Stimulated activated CD4-positive, alpha-beta T cell treated with anti-CD3 and anti-CD28 coated beads, Interleukin-1b, Interleukin-23, amount 100 ng/mL, for 24 hours (primary cell): ENCODE measurements at places on chromosomes 2 and 18.

DNA sequence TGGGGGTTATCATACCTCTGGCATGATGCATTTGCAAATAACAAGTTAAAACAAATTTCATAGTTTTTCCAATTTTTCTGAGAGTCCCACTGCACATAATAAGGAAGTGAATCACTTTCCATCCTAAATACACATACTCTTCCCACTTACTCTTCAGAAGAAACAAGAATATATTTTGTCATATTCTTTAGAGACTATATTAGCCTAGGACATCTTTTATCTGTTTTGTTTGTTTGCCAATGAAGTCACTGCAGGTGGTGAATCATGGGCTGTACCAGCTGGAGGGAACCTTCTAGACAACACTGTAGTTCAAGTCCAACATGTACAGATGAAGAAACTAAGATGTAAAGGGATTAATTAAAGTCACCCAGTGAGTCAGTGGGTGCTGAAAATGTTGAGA is 116.8 kb downstream of the XIRP2 start:
- DNase-seq, result no peak

GRCh38 chr2:179233083-179233490 is 31.5 kb downstream of the SESTD1 start:
- no peak for DNase-seq

- peak; percentile 61 for DNase-seq
Measured at GRCh38 chr2:110748489-110748867, 16.1 kb downstream of the ACOXL start.

DNA sequence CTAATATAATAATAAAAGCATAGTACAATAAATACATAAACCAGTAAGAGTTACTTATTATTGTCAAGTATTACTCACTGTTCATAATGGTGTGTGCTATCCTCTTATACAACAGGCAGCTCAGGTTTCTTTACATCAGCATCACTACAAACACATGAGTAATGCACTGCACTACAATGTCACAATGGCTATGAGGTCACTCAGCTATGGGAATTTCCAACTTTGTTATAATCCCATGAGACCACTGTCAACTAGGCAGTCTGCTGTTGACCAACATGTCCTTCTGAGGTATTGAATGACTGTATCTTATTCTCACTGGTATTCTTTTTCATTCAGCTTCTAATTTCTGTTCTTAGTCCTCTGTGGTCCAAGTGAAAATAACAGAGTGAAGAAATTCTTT is 250.4 kb upstream of the DSEL start:
- no peak for DNase-seq

GRCh38 chr2:217753460-217754200 is 249.2 kb downstream of the TNS1 start:
- no peak for DNase-seq

- DNase-seq, result no peak
Measured at GRCh38 chr2:11811036-11811654, 64.7 kb downstream of the LPIN1 start.

- DNase-seq, result no peak
Measured at GRCh38 chr2:181372646-181373040, 84.5 kb upstream of the ITGA4 start.

DNA sequence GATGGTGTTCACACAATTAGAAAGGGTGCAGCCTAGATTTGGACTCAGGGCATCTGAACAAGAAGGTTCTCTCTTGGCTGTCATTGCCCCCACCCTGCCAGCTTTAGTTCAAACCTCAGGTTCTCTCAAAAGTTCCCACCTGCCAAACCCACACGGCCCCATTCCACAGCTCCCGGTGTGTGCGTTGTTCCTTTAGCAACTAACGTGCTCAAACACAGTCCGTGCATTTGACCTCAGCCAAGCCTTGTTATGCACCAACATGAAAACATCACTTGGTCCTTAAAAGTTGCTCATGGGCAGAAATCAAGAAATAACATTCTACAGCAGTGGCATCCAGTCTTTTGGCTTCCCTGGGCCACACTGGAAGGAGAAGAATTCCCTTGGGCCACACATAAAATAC is 32.0 kb downstream of the LOXHD1 start:
- DNase-seq, result no peak

DNA sequence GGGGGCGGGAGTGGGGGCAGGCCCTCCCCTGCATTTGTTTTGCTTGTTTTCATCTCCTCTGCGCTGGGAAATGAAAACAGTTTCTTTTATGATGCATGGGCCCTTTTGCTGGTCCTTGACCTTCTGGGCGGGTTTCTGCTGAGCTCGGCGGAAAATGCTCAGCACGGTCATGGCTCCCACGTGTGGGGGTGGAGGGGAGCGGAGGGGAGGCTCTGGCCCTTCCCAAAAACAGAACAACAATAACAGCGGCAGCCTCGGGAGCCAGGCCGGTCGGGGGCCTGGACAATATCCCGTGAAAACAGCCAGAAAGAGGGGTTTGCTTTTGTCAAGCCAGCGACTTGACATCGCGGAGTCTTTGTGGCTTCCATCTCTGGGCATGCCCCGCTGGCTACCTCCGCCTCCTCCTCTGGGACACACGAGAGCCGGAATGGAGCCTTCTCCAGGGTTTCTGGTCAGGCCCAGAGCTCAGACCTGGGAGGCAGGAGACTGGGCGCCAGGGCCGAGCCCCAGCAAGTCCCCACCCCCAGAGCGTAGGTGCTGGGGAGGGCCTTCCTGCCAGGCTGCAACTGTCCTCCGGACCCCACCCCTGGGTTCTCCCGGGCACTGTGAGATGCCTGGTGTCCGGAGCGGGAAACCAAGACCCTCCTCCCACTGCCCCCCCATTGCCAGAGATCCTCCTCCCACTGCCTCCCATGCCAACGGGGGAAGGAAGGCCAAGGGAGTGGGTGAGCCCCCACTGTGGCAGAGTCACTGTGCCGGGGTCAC is 35.9 kb upstream of the SNED1 start:
- no peak for DNase-seq

DNA sequence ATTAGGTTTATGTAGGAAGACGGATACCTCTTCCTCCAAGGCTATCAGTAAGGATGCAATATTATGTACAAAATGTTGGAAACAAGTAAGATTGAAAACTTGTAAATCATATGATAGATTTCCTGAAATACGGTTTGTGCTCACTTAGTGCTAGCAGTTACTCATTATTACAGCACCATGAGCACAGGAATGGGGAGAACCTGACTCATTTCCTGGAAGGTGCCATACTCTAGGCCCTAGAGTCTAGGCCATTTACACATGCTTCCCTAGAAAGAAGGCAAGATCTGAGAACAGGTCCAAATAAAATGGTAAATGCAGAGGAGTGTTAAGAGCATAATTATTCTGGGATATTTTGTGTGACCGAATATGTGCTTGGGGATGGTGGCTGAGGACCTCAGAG is 467.7 kb upstream of the CELF4 start:
- no peak for DNase-seq

DNA sequence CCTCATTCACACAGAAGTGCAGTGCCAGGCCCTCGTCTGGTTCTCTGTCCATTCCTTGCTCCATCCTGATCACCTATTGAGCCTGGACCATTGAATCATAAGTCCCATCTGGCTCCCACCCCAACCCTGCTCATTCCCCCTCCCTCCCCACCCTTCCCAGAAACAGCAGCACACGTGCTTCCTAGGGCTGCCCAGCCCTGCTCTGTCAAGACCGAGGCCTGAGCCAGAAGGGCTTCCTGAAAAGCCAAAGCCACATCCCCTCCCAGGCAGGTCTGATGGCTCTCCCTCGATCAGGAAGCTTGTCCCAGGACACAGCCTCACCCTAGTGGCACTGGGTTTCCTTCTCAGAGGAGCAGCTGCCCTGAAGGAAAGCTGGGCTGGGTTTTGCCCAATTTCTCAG is 79.8 kb upstream of the FZD7 start:
- no peak for DNase-seq

DNA sequence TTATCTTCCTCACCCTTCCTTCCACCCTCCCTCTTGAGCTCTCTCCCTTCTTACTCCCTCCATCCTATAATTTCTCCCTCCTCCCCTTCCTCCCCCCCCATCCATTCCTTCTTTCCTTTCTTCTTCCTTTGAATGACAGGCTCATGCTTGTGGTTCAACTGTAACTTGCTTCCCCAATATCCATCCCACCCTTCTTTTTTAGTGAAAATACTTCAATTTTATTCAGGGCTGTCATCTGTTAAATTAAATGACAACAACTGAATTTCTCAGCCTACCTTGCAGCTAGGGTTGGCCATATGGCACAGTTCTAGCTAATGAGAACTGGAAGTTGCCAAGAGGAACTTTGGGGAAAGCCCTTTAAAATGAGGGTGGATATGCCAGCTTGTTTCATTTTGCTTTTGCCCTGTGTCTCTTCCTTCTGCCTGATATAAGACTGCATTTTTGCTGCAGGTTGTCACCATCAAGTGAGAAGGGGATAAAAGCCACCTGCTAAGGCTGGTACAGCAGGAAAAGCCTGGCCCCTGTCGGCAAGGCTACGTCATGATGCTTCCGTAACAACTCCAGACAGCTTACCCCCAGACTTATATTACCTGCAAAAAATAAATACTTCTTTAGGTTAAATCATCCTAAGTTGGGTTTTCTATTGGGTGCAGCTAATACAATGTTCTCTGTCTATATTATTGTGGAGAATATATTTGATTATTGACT is 121.8 kb downstream of the NXPH2 start:
- no peak for DNase-seq

GRCh38 chr2:173021939-173022371 is 53.7 kb upstream of the MAP3K20 start:
- no peak for DNase-seq
